ENCODE measurements at places on chromosomes 16 and 17.

DNA sequence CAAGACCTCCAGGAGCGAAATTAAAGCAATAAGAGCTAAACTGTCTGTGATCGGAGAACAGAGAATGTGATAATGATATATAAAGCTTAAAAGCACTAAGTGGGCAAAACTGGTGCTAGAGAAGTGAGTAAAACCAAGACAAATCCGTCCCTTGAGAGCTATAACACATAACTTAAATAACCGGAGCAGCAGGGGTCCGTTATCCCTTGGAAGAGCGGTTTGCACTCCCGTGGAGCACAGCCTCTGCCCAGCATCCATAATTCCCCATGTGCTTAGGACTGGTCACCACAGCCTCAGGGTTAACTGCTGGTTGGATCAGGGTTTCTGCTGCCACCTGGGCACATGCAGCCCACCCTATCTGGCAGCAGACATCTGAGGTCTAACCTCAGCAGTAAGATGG is 489.0 kb downstream of the NPIPA7 start:
- no peak for DNase-seq

DNA sequence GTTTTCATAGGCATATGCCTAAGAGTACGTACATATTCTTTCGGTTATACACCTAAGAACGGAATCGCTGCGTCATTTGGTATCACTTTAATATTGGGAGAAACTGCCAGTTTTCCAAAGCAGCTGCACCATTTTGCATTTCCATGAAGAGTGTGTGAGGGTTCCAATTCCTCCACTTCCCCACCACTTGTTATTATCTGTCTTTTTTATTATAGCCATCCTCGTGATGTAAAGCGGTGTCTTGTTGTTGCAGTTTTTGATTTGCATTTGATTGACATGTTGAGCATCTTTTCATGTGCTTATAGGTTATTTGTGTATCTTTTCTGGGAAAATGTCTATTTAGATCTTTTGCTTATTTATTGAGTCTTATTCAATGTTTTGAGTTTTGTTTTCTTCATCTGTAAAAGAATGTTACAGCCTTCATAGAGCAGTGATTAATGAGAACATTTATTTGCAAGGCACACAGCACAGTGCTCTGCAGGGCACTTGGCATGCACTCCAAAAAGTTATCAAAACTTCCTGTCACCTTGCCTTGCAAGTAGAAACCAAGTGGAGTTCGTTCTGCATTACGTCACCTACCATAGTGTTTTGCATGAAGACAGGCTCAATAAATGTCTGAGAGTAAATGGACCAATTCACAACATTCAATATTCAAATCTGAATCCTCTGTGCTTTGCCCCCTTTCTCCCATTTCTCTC is 26.6 kb upstream of the ST6GALNAC1 start:
- DNase-seq = no peak

GRCh38 chr16:85522842-85523601 is 90.1 kb upstream of the GSE1 start:
- no peak for DNase-seq

- no peak for DNase-seq
Measured at GRCh38 chr16:66512272-66513110, 37.4 kb downstream of the TK2 start.

DNA sequence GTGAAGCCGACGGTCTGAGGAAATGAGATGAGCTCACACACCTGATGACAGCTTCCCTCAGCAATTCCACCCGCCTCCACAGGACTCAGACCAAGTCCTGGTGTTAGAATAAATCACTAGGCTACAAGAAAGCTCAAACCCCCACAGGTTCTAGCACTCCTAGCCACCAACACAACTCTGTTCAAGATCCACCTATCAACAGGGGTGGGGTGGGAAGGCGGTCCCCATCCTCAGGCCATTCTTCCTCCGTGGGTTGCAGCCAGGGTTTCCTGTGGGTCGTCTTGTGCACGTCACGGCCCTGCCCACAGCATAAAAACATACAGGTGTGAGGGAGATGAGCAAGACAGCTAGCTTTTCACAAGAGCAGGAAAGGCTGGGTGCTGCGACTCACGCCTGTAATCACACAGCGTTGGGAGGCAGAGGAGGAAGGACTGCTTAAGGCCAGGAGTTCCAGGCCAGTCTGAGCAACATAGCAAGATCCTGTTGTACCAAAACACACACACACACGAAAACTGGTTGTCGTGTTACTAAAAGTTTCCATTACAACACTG is 81.1 kb downstream of the ANKRD11 start:
- DNase-seq = peak; percentile 47

DNA sequence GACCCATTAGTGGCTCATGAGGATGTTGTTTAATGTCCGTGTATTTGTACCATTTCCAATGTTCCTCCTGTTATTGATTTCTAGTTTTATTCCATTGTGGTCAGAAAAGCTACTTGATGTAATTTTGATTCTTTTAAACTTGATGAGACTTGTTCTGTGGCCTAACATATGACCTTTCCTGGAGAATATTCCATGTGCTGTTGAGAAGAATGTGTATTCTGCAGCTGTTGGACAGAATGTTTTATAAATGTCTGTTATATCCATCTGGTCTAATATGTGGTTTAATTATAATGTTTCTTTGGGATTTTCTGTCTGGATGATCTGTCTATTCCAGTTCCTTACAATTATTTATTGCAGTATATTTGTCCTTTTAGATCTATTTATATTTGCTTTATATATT is 2.9 kb upstream of the ABCA10 start:
- no peak for DNase-seq

- DNase-seq = no peak
Measured at GRCh38 chr17:65345261-65346005, 208.3 kb downstream of the RGS9 start.

GRCh38 chr16:21167360-21167759 is 8.9 kb downstream of the LDAF1 start:
- no peak for DNase-seq

DNA sequence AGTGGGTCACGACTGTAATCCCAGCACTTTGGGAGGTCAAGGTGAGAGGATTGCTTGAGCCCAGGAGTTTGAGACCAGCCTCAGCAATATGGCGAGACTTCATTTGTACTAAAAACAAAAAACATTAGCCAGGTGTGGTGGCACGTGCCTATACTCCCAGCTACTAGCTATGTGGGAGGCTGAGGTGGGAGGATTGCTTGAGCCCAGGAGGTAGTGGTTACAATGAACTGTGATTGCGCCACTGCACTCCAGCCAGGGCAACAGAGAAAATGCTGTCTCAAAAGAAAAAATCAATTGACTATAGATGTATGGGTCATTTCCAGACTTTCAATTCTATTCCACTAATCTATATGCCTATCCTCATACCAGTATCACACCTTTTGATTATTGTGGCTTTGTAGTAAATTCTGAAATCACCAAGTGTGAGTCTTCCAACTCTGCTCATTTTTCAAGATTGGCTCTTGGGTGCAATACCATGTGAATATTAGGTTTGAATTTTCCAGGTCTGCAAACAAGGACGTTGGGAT is 27.2 kb upstream of the CEP20 start:
- no peak for DNase-seq

DNA sequence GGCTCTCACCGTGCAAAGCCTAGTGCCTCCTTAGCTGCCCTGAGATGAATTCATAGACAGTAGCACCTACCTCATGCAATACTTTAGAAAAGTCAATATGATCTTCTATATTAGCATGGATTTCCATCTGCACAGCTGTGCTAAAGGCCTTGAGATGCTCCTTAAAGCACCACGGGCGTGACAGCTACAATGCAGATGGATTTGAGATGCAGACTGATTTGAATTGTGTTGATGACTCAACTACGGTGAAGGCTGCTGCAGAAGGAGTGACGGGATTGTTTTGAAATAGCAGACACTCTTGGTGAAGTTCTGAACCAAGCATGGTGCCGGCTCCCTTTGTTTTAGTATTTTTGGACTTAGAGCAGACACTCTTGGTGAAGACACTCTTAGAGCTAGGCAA is 88.2 kb downstream of the SPECC1 start:
- no peak for DNase-seq

GRCh38 chr17:78351449-78352006 is 8.3 kb downstream of the SOCS3 start:
- no peak for DNase-seq

GRCh38 chr17:67970783-67971182 is 25.5 kb downstream of the C17orf58 start:
- DNase-seq = no peak

GRCh38 chr17:53227514-53227913 is 595.2 kb upstream of the KIF2B start:
- DNase-seq = no peak

GRCh38 chr16:58678716-58679115 is 5.9 kb downstream of the SLC38A7 start:
- DNase-seq = no peak

- DNase-seq = no peak
Measured at GRCh38 chr16:48617711-48618148, 7.8 kb upstream of the N4BP1 start.

GRCh38 chr16:2039274-2040031 is 8.2 kb downstream of the NTHL1 start:
- no peak for DNase-seq

GRCh38 chr16:2526135-2526534 is 5.1 kb downstream of the CEMP1 start:
- DNase-seq = no peak

GRCh38 chr17:4950075-4950745 is 709 bp upstream of the ENO3 start:
- DNase-seq = no peak

GRCh38 chr17:82108038-82108437 is 10.0 kb upstream of the FASN start:
- DNase-seq = no peak

- DNase-seq = no peak
Measured at GRCh38 chr16:69513180-69513966, 52.4 kb upstream of the NFAT5 start.

GRCh38 chr17:48578616-48579470 is 693 bp upstream of the HOXB4 start:
- no peak for DNase-seq

- DNase-seq = no peak
Measured at GRCh38 chr16:47377154-47377553, 83.7 kb downstream of the ITFG1 start.

DNA sequence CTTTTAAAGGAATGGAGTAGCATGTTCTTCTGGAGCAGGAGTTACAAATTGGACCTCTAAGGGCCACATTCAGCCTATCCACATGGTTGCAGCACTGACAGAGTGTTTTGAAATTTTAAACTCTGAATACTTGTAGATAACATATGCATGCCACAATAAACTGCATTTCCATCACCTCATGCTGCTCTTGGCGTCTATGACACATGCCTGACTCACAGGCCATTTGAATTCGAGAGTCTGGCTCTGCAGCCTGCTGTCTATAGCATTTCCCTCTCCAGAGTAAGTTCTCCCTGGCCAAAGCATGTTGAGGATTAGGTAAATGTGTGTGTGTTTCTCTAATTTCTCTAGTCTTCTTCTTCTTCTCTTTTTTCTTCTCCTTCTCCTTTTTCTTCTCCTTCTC is 28.7 kb upstream of the MYOCD start:
- DNase-seq = no peak

- DNase-seq = no peak
Measured at GRCh38 chr16:54425068-54425467, 138.5 kb upstream of the IRX3 start.

- DNase-seq = no peak
Measured at GRCh38 chr17:44707755-44708400, 587 bp upstream of the DBF4B start.

- no peak for DNase-seq
Measured at GRCh38 chr16:77359065-77359502, 75.8 kb downstream of the ADAMTS18 start.

DNA sequence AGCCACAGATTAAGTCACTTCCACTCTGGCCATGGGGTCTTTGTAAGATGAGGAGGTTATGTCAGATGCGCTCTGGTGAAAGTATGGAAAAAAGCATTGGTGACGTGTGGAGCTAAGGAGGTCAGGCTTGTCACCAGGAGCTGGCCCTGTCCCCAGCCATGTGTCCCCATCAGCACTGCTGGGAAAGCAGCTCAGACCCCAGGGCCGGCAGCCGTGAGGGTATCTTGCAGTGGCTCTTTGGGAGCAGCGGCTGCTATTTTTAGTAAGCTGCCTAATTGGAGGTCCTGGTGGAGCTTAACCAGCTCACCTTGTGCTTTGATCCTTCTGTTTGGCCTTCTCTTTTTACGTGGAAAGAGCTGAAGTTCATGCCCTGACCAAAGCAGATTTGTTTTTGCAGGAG is 60.9 kb downstream of the MPRIP start:
- no peak for DNase-seq

GRCh38 chr17:80625627-80626026 is 81.0 kb downstream of the RPTOR start:
- DNase-seq = no peak

DNA sequence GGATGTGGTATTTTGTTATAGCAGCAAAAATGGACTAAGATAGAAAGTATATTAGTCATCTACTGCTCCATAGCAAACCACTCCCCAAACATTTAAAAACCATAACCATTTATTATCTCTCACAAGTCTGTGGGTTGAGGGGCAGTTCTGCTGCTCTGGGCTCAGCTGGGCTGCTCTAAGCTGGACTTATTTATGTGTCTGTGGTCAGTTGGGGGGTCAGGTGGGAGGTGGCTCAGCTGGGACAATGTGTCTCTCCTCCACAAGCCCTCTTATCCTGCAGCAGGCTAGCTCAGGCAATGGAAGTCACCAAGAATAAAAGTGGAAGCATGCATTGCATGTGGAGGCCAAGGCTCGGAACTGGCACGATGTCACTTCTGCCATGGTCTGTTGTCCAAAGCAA is 226.1 kb upstream of the N4BP1 start:
- DNase-seq = no peak

- no peak for DNase-seq
Measured at GRCh38 chr16:4410335-4411075, 5.9 kb downstream of the CORO7 start.

- DNase-seq = no peak
Measured at GRCh38 chr16:10314811-10315210, 71.0 kb upstream of the ATF7IP2 start.

- no peak for DNase-seq
Measured at GRCh38 chr17:16255481-16255921, 38.5 kb downstream of the PIGL start.

- DNase-seq = no peak
Measured at GRCh38 chr17:39801055-39801454, 63.1 kb downstream of the IKZF3 start.

DNA sequence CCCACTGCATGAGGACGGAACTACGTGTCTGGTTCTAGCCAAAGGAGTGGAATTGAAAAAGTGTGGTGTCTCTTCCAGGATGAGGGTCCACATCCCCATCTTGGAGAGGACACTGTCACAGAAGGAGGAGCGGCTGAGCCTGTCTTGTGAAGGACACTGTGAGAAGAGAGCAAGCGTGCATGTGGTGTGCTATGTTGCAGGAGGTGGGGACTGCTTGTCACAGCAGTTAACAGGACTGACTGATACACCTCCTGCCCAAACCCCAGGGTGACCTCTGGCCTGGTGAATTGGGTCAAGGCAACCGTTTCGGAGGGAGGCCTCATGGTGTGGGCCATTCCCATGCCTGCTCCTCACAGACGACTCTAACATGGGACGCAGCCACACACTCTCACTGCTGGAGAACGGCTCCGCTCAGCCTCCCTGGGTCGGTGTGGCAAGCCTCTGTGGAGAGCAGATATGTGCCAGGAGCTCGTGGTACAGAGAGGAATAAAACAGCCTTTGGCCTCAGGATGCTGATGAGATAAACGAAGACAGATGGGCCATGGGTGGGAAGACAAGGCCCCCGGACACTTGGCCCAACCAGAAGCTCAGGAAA is 56.4 kb upstream of the RBFOX3 start:
- DNase-seq = no peak

Data from activated CD4-positive, CD25-positive, alpha-beta regulatory T cell treated with anti-CD3 and anti-CD28 coated beads, Interleukin-2, amount 50 U/mL, for 72 hours (primary cell).